A549 treated with ZK216348 at 1 μM for 4 hours (cell line): ENCODE measurements at places on chromosomes 16 and 17. TPM values are rescaled to one million over a fixed set of nuclear protein-coding genes. Genes with fewer than 3 reads are reported as not detected.

Gene PPP1R1B
- 0.16 to 0.19 TPM in 2 of 5 replicates, not detected in the others for total RNA-seq

Gene FN3K
- total RNA-seq: 6.3 to 10.2 TPM (median 9.0 TPM) in 5 replicates

Gene NEUROD2
- 0.18 TPM in 1 of 5 replicates, not detected in the others for total RNA-seq

Gene TAF15
- 210 to 259 TPM (median 226 TPM) in 5 replicates for total RNA-seq

Gene AHSP
- total RNA-seq: not detected in 5 replicates

Gene PRAC2
- total RNA-seq: not detected in 5 replicates

Gene HOXB8
- 6.8 to 9.7 TPM (median 8.9 TPM) in 5 replicates for total RNA-seq

Gene TRPV2
- 0.13 to 0.86 TPM (median 0.40 TPM) in 4 of 5 replicates, not detected in the other for total RNA-seq

Gene TEX19
- 0.34 to 0.83 TPM (median 0.43 TPM) in 5 replicates for total RNA-seq

Gene ZFHX3
- 5.1 to 9.9 TPM (median 7.3 TPM) in 5 replicates for total RNA-seq

Gene GLIS2
- total RNA-seq: 17.5 to 29.4 TPM (median 28.8 TPM) in 5 replicates

Gene ATP6V0C
- total RNA-seq: 125 to 283 TPM (median 245 TPM) in 5 replicates

Gene G6PC1
- not detected in 5 replicates for total RNA-seq

Gene SYT17
- 10.7 to 15.4 TPM (median 12.7 TPM) in 5 replicates for total RNA-seq

Gene IL21R
- 0.05 TPM in 1 of 5 replicates, not detected in the others for total RNA-seq

Gene FNDC8
- total RNA-seq: 0.11 TPM in 1 of 5 replicates, not detected in the others

Gene CACNG1
- total RNA-seq: 0.11 to 0.37 TPM in 2 of 5 replicates, not detected in the others

Gene ZSCAN10
- total RNA-seq: not detected in 5 replicates

Gene KRT24
- not detected in 5 replicates for total RNA-seq

Gene CD68
- 23.3 to 40.6 TPM (median 33.0 TPM) in 5 replicates for total RNA-seq

Gene CACNB1
- 4.1 to 5.9 TPM (median 5.6 TPM) in 5 replicates for total RNA-seq

Gene RHBDF2
- 38.4 to 72.8 TPM (median 67.5 TPM) in 5 replicates for total RNA-seq

Gene CENPV
- 121 to 168 TPM (median 160 TPM) in 5 replicates for total RNA-seq

Gene HSF4
- 10.2 to 23.3 TPM (median 14.8 TPM) in 5 replicates for total RNA-seq

Gene FOXL1
- 0.56 to 2.1 TPM (median 1.5 TPM) in 5 replicates for total RNA-seq

Gene PRM3
- total RNA-seq: not detected in 5 replicates

Gene ARL5C
- not detected in 5 replicates for total RNA-seq

Gene PNMT
- 0.12 to 0.14 TPM in 2 of 5 replicates, not detected in the others for total RNA-seq

Gene SLFN12L
- total RNA-seq: not detected in 5 replicates

Gene TBX2
- 3.5 to 7.0 TPM (median 6.9 TPM) in 5 replicates for total RNA-seq

Gene NAA60
- 42.9 to 53.5 TPM (median 52.2 TPM) in 5 replicates for total RNA-seq

Gene SLC5A2
- total RNA-seq: 0.16 to 0.42 TPM (median 0.25 TPM) in 3 of 5 replicates, not detected in the others

Gene LGALS9
- total RNA-seq: 0.81 to 2.0 TPM (median 1.2 TPM) in 5 replicates

Gene ZNF23
- 4.9 to 9.6 TPM (median 6.0 TPM) in 5 replicates for total RNA-seq

Gene ADCY9
- total RNA-seq: 5.5 to 8.7 TPM (median 8.0 TPM) in 5 replicates

Gene KIFC3
- total RNA-seq: 103 to 185 TPM (median 173 TPM) in 5 replicates

Gene ZBTB4
- 18.5 to 27.9 TPM (median 24.6 TPM) in 5 replicates for total RNA-seq

Gene NOS2
- 0.08 to 0.27 TPM (median 0.23 TPM) in 5 replicates for total RNA-seq

Gene CRYM
- total RNA-seq: 1.5 to 2.3 TPM (median 1.6 TPM) in 5 replicates

Gene CLEC10A
- total RNA-seq: not detected in 5 replicates

Gene HOXB9
- total RNA-seq: 7.3 to 8.2 TPM (median 7.8 TPM) in 5 replicates

Gene ATAD5
- total RNA-seq: 2.7 to 5.3 TPM (median 4.6 TPM) in 5 replicates

Gene GRAP
- 0.22 to 1.2 TPM (median 0.34 TPM) in 5 replicates for total RNA-seq

Gene PRSS8
- 0.80 to 1.2 TPM (median 0.91 TPM) in 5 replicates for total RNA-seq

Gene JPT2
- 168 to 242 TPM (median 184 TPM) in 5 replicates for total RNA-seq

Gene ZG16B
- 0.54 to 1.1 TPM (median 1.0 TPM) in 5 replicates for total RNA-seq

Gene SLFN14
- total RNA-seq: not detected in 5 replicates

Gene TBC1D3C
- not detected in 5 replicates for total RNA-seq

Gene TSPAN10
- total RNA-seq: 2.5 to 6.8 TPM (median 4.7 TPM) in 5 replicates

Gene CHRNE
- 0.06 to 0.22 TPM (median 0.09 TPM) in 3 of 5 replicates, not detected in the others for total RNA-seq

Gene MKS1
- 9.7 to 12.5 TPM (median 11.8 TPM) in 5 replicates for total RNA-seq

Gene NPIPA5
- total RNA-seq: 1.9 to 5.4 TPM (median 2.7 TPM) in 4 of 5 replicates, not detected in the other

Gene GCGR
- 0.11 to 0.52 TPM (median 0.31 TPM) in 4 of 5 replicates, not detected in the other for total RNA-seq
